ENCODE measurements at places on chromosomes 6 and 20. TPM values are rescaled to one million over a fixed set of nuclear protein-coding genes. Genes with fewer than 3 reads are reported as not detected.

- DNase-seq: no peak
These were observed 159.6 kb downstream of the TMEM200A start for GRCh38 chr6:130525408-130525807.

DNA sequence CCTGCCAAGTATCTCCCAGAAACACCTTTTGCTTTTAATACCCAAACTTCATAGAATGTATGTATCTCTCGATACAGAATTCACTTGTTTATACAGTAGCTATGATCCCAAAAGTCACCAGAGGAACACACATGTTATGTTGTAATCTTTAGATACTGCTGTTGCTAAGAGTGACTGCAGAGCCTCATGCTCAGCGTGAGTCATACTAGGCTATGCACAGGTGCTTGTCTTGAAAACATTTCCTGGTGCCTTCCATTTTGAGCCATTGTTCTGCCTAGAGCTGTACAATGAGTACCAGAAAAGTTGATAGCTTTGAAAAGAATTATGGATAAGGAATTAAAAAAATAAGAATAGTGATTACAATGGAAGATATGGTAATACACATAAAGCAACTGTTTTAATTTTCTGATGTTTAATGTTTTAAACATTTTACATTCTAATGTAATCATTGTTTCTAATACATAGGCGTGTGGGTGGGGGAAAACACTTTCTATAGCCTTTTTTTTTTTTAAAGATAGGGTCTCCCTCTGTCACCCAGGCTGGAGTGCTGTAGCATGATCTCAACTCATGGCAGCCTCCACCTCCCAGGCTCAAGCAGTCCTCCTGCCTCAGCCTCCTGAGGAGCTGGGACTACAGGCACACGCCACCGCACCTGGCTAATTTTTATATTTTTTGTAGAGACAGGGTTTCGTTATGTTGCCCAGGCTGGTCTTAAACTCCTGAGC, 79.4 kb downstream of the CD24 start:
- no peak for DNase-seq

GRCh38 chr6:33429750-33430052, 9.8 kb downstream of the SYNGAP1 start:
- DNase-seq: no peak

DNA sequence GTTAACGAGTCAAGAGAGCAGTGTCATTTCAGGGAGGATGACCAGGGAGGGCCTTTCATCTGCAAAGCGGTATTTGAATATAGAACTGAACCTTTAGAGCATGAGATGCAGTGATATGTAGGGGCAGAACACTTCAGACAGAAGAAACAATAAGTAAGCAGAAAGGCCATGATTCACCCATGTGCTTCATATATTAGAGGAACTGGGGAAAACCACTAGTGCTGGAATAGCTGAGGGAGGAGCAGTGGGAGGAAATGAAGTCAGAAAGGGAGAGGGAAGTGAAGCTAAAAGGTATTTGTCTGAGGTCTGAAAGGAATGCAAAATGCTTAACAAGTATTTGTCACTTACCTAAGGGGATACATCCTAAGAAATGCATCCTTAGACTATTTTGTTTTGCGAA, 391.2 kb downstream of the ADGRB3 start:
- no peak for DNase-seq

GRCh38 chr20:889106-889505, 27.0 kb downstream of the ANGPT4 start:
- no peak for DNase-seq

- no peak for DNase-seq
These were observed 413 bp downstream of the PTPRA start for GRCh38 chr20:2873747-2874041.

DNA sequence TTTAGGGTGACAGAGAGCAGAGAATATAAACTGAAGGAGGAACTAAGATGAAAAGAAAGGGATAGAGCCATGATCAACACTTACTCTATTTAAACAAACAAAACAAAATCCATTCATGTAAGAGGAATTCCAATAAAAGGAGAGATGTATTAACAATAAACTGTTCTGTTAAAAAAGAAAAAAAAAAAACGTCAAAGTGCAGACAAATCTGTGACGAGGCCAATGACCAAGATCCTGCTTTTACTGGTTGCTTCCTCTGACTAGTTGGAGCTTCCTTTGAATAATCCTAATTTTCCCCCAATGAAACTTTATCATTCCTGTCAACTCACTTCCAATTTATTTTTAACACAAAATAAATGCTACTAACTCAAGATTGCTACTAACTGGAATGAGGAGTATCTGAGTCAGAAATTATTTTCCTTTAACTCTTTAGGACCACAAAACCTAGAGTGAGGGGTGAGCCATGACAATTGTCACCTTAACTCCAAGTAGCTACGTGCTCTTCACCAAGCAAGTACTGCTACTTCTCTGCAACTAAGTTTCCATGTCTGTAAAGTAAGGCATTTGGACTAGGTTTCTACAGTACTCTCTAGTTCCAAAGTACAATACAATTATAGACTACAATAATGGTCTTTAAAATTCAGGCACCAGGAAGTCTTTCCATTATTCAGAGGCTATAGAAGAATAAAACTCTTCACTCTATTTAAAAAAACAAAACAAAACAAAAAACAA, 152.0 kb downstream of the PTPRK start:
- no peak for DNase-seq

DNA sequence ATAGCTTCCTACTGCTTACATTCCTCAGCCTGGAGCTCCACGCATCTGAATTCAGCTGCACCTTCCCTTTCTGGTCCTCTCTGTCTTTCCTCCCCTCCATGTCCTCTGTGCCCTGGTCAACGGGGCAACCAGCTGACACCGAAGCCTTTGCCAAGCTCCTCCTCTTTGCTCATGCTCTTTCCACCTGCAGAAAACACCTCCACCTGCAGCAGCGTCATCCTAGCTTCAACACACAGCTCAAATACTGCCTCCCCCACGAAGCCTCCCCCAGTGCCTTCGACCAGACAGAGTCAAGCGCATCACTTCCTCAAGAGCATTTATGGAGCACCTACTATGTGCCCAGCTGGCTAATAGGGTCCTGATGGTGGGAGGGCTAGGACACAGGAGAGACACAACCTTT, 9.2 kb downstream of the CDH22 start:
- no peak for DNase-seq

GRCh38 chr6:127342296-127342945, 988 bp downstream of the ECHDC1 start:
- no peak for DNase-seq

DNA sequence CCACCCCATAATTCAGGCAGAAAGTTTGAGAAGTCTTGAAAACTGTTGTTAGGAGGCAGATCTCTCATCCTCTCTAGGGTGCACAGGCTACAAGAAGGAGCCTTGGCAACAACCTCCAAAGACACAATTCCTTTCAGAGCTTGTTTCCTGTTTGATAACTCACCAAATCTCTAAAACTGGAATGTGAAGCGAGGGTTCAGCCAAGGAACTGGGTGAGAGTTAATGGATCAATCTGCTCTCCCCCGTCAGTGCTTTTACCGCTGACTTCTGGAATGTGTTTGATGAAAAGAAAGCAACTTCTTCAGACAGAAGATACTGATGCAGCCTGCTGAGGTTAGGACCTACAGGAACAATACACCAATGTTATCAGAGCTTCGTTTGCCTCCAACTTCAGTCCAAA, 171.8 kb upstream of the BMP2 start:
- DNase-seq: no peak

- no peak for DNase-seq
These were observed 86.4 kb upstream of the RIPOR2 start for GRCh38 chr6:25022140-25022553.

DNA sequence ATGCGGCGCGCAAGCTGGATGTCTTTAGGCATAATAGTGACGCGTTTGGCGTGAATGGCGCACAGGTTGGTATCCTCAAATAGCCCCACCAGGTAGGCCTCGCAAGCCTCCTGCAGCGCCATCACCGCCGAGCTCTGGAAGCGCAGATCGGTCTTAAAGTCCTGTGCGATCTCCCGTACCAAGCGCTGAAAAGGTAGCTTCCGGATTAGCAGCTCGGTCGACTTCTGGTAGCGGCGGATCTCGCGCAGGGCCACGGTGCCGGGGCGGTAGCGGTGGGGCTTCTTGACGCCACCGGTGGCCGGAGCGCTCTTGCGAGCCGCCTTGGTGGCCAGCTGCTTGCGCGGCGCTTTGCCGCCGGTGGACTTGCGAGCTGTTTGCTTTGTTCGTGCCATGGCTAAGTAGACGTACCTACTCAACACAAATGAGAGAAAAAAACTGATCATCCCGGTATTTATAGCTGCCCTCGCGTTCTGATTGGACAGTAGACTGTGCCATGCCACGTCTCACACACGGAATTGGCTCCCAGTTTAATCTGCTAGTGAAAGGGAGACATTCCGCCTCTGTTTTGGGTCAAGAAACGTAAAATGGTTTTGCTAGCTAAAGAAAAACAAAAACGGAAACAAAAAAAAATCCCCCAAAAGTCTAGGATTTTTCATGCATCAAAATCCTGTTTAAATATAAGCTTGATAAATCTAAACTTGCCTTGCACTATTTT, 40.1 kb downstream of the OR2B2 start:
- DNase-seq: no peak

DNA sequence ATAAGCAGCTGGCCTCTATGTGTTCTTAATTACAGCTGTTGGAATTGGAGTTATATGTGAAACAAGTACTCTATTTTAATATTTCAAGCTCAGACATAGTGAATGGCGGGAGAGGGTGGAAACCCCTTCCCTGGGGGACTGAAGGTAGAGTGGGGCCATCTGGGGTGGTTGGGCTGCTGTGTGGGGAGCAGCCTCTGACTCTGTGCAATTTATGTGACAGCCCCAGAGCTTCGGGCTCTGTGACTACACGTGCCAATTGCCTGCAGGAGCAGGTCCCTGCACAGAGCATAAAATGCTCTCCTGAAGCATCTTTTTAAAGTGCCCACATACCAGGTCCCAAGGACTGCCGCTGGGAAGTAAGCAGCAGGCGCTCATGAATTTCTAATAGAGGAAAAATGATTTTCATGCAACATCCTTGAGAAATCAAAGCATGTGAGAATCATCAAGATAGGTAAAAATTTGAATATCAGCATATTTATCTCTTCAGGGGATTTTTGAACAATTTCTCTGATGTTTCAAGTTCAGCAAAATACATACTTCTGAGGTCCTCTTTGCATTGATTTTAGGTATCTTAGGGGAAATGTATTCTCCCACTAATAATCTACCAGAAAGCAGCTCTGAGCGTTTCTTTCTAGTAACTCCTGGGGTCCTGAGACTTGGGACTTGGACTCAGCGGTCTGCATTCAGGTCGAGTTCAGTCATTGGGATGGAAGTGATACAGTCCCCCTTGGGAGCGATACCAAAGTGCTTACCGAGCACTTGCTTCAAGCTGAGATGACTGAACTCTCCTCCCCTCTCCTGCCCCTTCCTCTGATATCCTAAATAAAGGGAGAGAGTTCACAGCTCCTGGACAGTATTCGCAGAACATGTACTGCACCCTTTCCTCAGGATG, 40.0 kb downstream of the ALDH8A1 start:
- no peak for DNase-seq

DNA sequence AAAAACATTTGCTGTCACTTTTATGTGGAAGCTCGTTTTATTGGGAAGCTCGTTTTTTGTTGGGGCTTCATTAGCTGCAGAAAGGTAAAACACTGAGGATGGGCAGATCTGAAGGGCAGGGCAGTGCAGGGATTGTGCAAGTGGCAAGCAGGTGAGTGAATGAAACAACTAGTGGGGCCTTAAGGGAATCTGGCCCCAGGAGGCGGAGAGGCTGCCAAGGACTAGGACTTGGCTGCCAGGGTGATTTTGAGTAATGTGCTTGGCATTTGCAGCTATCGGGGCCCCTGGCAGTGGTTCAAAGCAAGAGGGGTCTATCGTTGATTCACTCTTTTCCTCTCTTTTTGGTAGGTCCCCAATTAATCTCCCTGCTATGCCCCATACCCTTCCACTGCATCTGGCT, 11.5 kb downstream of the IL22RA2 start:
- no peak for DNase-seq

DNA sequence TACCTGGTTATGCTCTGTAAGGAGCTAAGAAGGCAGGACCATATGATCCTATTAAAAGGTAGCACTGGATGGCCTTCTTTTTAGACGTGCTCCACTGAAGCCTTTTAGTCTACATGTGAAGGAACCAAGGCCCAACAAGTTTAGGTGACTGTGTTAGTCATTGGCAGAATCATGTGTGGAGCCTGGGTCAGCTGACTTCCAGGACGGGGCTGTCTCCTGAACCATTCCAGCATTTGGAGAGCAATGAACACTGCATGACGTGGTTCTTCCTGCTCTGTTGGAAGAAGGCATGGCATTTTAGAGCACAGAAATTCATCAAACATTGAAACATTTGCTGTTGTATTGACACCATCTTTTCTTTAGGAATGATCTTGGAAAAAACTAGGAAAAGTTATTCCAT, 87.8 kb upstream of the TIAM2 start:
- no peak for DNase-seq

DNA sequence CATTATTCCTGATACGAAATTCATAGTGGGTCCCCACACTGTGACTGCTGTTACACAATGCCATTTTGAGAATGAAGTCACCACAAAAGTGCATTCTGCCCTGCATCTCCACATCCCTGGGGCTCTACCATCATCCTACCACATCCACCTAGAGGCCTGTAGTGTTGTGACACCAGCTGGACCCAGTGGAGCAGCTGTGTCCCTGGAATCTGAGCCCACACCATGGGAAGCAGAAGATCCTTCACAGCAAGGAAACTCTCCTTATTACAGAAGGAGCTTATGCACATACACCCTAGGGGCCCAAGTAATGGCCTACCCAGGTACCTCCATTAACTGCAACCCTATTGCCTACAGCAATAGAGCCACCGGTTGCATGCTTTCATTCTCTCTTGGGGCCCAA, 566.6 kb upstream of the EPHA7 start:
- DNase-seq: no peak

- DNase-seq: no peak
These were observed 19.0 kb downstream of the DLL1 start for GRCh38 chr6:170271771-170272314.

- no peak for DNase-seq
These were observed 20.5 kb upstream of the PYGB start for GRCh38 chr20:25227317-25227831.

DNA sequence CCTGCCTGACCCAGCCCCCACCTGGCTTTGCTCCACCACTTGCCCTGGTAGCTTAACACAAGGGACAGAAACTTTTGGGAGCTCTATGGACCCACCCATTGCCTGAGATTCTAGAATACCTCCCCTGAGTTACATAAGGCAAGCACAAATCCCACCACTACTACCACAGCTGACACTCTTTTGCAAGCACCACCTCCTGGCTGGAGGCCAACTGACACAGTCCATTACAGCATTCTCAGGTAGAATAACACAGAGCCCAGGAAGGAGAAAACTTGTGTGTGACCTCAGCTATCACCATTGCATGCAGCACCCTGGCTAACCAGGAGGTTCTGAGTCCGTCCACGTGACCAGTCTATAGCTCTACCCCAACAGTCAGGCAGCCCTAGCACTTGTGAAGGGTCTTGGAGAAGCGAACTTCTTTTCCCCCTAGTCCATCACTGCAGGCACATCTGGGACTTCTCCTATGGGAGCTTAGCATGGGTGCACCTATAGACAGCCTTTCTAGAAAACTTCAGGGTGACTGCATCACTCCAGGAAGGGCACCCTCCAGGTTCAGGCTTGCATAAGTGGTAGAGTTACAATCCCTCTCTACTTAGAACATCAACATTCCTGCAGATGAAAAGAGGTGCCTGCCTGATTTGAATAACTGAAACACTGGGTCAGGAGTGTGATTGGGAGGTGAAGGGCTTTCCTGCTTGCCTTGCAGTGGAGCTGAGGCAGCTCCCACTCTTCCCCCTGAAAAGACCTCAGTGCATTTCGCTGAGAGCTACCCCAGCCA, 30.1 kb downstream of the CITED2 start:
- DNase-seq: no peak

Gene SLC4A11
- 4.9 TPM for total RNA-seq

Gene LCA5
- total RNA-seq: 6.4 TPM

Gene LY6G6C
- not detected for total RNA-seq

Gene ZC2HC1B
- total RNA-seq: not detected

Gene KIAA0408
- total RNA-seq: 4.7 TPM

Gene MAS1
- 0.49 TPM for total RNA-seq

Gene C6orf163
- 2.0 TPM for total RNA-seq
